GM04503 (cell line): ENCODE measurements at places on chromosomes 1 and 21.

DNA sequence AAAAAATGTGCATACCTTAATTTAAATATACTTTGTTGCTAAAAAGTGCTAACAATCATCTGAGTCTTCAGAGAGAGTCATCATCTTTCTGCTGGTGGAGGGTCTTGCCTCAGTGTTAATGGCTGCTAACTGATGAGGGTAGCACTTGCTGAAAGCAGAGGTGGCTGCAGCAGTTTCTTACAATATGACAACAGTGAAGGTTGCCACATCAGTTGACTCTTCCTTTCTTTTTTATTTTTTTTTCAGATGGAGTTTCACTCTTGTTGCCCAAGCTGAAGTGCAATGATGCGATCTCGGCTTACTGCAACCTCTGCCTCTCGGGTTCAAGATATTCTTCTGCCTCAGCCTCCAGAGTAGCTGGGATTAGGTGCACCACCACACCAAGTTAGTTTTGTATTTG lies 2.6 kb upstream of the CFAP45 start:
- no peak for DNase-seq

GRCh38 chr1:204465546-204466415 lies 28.8 kb downstream of the PIK3C2B start:
- no peak for DNase-seq

DNA sequence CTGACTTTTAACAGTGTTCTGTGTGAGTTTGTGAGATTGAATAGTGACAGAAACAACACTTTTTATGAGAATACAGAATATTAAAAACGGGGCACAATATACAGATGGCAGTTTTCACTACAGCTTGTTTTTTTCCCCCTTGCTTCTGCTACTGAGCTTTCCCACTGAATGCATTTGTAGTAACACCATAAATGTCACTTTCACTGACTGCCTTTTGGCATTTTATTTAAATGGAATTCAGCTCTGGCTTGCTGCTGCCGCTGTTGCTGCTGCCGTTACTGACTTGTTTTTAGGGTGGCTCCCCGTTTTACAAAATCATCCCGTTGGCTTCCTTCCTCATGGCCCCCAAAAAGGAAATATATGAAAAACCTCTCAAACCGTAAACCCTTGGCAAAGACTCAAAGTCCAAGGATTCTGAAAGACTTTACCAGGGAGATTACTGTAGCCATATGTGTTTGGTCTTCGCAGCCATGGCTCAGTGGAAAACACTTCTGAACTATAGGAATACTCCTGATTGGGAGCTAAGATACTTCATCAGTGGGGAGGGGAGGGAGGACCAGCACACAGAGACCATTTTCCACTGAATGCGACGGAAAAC lies 151.0 kb downstream of the NUF2 start:
- DNase-seq = no peak

DNA sequence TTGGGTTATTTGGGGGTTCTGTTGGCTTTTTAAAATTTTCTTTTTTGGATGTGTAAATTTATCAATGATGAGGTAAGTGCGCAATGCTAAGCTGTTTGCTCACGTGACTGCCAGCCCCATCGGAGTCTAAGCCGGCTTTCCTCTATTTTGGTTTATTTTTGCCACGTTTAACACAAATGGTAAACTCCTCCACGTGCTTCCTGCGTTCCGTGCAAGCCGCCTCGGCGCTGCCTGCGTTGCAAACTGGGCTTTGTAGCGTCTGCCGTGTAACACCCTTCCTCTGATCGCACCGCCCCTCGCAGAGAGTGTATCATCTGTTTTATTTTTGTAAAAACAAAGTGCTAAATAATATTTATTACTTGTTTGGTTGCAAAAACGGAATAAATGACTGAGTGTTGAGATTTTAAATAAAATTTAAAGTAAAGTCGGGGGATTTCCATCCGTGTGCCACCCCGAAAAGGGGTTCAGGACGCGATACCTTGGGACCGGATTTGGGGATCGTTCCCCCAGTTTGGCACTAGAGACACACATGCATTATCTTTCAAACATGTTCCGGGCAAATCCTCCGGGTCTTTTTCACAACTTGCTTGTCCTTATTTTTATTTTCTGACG lies 3.1 kb downstream of the OLIG2 start:
- no peak for DNase-seq

- no peak for DNase-seq
Measured at GRCh38 chr21:39386899-39387298, 38.0 kb upstream of the HMGN1 start.

- DNase-seq = peak; percentile 34
Measured at GRCh38 chr1:214328770-214329469, 48.0 kb downstream of the SMYD2 start.

GRCh38 chr21:30153697-30154340 lies 12.8 kb downstream of the CLDN17 start:
- DNase-seq = no peak

DNA sequence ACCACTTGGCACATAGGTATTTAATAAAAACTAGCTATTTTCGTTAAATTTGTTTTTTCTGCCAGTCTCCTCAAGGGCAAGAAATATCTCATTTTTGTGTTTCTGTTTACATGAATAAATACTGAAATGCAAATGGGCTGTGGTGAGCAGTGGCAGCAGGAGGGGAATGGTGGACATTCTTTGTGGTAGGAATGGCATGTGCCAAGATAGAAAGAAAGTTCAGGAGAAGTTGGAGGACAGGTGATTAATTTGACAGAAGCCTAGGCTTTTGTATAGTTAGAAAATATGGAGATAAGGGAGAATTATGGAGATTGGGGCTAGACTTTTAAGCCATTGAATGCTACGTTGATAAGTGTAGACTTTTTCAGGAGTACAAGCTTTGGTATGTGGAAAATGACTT lies 8.6 kb downstream of the RAP1A start:
- DNase-seq = no peak

GRCh38 chr1:79899914-79900313 lies 893.4 kb upstream of the ADGRL4 start:
- DNase-seq = peak; percentile 97

DNA sequence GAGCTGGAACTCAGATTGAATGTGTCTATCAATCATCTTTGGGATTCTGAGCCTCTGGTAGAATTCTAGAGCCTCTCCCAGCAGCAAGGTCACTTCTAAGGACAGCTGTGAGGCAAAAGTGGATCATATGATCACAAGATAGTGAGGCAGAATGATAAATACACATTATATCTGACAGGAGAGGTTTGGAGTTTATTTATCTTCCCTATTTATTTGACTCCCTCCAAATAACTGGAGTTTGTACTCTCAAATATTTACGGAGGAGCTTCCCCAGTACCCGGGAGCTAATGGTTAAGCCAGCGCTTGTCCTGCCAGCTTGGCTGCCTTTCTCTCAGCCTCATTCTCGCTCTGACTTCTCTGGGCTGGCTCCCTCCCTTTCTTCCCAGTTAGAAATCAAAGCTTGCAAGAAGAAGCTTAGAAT lies 2.3 kb downstream of the HMGCS2 start:
- DNase-seq = no peak

GRCh38 chr1:27603681-27604578 lies at the start of gene AHDC1:
Gene AHDC1, minus strand, starts transcription at chr1:27604144. Its CDS starts 52,029 bp downstream, at chr1:27552115.
- DNase-seq = no peak

GRCh38 chr1:84271441-84272151 lies 29.9 kb upstream of the SAMD13 start:
- DNase-seq = no peak

GRCh38 chr1:214579183-214579582 lies 23.8 kb upstream of the CENPF start:
- no peak for DNase-seq

- DNase-seq = no peak
Measured at GRCh38 chr1:169892927-169893644, 610 bp downstream of the SCYL3 start.

GRCh38 chr1:29706936-29707335 lies 470.6 kb downstream of the PTPRU start:
- DNase-seq = no peak

- no peak for DNase-seq
Measured at GRCh38 chr1:33003657-33004056, 33.0 kb downstream of the AK2 start.

- no peak for DNase-seq
Measured at GRCh38 chr1:183021405-183022201, 1.6 kb upstream of the LAMC1 start.

- DNase-seq = no peak
Measured at GRCh38 chr1:209869291-209870149, 41.7 kb downstream of the UTP25 start.

DNA sequence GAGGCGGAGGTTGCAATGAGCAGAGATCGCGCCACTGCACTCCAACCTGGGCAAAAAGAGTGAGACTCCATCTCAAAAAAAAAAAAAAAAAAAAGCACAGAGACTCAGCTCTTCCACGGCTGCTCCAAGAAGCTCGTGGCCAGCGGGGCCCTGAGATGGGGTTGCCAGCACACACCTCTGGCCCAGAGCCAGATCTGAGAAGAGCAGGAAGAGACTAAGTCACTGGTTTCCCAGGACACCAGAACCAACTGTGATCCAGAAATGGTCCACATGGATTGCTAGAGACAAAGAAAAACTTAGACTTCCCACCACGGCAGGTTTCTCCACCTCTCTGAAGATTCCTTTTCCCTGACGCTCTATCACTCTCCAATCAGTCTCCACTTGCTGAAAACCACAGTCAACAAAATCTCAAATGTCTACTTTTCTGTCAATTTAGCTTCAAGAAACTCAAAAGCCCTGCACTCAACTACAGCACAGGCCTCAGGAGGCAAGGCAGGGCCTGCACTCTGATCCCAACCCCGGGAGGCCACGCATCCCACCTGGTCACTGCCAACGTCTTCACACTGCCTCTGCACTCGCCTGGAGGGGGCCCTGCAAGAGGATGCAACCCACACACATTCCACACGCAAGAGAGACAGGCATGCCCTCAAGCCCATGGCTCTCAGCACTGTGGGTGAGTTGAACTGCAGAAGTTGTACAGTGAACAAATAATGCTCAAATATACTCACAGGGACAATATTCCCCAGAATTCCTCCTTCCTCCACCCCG lies 79.0 kb downstream of the NPHP4 start:
- DNase-seq = no peak

DNA sequence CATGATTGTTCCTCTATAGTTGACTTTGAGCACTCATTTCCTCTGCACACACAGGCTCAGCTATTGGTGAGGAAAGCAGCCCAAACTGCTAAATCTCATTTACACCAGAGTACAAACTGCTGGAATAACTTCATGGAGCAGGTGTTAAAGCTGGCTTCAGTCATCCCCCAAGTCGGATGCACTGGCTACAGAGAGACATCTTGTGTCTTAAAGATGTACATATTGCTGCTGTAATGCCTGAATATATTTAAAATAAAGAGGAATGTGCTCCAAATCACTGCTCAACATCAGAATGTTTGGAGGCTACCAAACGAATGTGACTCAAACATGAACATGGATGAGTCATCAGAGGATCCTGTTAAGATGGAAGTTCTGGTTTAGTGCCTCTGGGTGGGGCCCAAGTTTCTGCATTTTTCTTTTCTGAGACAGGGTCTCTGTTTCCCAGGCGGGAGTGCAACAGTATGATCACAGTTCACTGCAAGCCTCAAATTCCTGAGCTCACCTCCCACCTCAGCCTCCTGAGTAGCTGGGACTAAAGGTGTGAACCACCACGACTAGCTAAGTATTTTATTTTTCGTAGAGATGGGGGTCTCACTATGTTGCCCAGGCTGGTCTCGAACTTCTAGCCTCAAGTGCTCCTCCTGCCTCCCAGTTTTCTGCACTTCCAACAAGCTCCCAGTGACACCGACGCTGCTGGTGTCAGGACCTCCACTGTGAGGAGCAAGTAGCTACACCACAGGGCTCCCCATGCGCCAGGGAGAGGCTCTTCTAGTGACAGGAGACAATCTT lies 79.0 kb upstream of the KRTAP19-8 start:
- DNase-seq = peak; percentile 11

- no peak for DNase-seq
Measured at GRCh38 chr1:151060657-151061421, 642 bp downstream of the MLLT11 start.

DNA sequence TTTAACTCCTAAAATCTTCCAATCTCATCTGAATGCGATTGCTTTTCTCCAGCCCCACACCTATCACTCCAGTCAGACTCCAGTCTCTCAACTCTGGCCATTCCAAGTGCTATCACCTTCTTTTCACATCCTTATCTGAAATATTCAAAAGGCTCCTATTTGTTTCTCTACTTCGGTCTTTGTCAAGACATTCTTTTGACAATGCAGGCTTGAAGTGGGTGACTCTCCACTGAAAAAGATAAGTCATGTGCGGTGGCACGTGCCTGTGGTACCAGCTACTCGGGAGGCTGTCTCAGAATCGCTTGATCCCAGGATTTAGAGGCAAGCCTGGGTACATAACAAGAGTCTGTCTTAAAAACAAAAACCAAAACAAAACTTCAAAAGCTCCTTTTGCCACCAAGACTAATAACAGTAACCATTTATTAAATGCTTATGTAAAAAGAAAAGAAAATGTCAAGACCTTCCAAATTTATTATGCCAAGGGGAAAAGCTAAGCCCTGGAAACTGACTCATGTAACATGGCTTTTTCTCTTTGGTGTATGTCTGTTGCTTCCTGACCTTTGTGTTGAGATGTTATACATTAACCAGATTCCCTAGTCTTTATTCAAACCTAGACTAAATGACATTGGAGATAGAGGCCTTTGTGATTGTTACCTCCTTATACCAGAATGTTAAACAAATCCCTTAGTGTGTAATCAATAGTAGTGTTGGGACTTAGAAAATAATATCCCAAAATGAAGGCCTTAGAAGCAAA lies 3.6 kb downstream of the ALG14 start:
- DNase-seq = no peak

GRCh38 chr1:21702780-21703179 lies 33.6 kb upstream of the RAP1GAP start:
- DNase-seq = no peak

- no peak for DNase-seq
Measured at GRCh38 chr1:43554444-43554992, 23.8 kb downstream of the PTPRF start.

DNA sequence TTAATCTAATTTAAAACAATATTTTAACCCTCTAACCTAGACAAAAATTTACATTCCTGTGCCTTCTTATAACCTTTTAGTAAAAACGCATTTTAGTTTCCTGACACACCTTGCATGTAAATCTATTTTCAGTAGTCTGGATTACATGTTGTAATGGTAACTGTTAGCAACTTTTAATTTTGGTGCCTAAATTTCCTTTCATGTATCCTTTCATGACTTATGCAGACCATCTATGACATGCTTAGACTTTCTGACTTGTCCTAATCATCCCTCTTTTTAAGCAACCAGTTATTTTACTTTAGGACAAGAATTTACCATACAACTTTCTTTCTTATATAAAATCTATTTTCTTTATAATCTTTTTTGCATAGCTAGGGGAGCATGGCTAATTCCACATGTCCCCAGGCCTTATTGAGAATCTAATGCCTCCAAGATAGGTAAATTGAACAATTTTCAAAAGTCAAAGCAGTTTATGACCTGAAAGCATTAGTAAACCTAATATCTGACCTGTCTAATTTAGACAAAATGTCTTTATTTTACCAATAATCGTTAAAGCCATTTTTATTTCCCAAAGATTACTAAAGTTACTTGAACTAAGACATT lies 57.5 kb upstream of the IL12RB2 start:
- DNase-seq = no peak
